ENCODE measurements at places on chromosomes 6 and 20.
A peak's percentile ranks its signal among the peaks of the same experiment; 100 is the strongest.

GRCh38 chr6:71496018-71496721, 207.6 kb downstream of the OGFRL1 start:
- DNase-seq, result no peak

DNA sequence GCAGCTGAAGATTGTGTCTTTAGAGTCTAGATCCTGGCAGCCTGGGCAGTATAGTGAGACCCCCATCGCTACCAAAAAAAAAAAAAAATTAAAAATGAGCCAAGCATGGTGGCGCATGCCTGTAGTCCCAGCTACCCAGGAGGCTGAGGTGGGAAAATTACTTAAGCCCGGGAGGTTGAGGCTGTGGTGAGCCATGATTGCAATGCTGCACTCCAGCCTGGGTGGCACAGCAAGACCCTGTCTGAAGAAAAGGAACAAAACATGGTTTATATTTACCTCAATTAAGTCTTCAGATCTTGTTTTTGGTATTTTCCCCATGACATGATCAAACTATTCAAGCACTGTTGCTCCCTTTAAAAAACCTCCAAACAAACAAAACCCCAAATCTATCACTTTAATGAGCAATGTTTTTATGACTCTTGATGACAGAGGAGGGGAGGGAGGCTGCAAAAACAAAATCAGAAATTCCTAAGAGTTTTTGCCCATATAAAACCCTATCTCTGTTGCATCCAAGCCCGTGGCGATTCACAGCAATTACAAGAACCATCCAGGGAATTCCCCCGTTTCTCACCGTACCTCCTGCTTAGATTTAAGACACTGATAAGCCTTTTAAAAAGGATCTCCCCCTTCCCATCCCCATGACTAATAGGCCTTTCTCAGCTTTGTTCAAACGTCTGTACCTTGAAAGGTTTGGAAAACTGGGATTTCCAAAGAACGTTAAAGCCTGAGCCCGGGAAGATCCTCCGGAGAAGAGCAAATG, 259.9 kb downstream of the BMP7 start:
- DNase-seq, result no peak

DNA sequence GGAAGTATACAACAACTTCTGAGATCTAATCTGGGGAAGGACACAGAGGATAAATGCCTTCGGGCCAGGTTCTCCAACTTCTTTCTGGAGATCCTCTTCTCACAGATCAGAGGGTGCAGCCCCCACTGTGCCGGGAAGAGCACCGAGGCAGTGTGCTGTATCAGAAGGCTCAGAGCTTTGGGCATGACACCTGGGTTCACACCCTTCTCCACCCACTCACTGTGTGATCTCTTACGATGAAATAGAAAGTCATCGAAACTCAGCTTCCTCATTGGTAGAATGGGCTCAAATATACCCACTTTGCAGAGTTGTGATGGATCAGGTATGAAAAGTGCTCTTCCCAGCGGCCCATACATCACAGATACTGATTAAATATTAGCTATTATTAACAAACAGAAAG, 347.5 kb upstream of the SOX4 start:
- no peak for DNase-seq

GRCh38 chr20:50032955-50033666, 50.3 kb downstream of the SNAI1 start:
- no peak for DNase-seq

DNA sequence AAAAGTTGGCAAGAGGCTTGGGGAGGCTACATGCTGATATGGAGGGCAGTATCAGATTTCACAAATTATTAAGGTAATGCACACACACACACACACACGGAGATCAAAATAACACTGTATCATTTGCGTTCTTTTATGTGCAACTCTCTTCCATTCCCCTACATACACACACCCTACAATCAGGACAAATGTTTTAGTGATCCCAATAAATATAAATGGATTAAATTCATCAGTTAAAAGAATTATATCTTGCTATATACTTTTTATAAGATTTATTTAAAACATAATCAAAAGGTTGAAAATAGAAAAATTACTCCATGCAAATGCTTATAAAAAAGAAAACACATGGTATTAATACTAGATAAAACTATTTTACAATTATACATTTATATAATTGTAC, 25.9 kb downstream of the TMX4 start:
- no peak for DNase-seq

DNA sequence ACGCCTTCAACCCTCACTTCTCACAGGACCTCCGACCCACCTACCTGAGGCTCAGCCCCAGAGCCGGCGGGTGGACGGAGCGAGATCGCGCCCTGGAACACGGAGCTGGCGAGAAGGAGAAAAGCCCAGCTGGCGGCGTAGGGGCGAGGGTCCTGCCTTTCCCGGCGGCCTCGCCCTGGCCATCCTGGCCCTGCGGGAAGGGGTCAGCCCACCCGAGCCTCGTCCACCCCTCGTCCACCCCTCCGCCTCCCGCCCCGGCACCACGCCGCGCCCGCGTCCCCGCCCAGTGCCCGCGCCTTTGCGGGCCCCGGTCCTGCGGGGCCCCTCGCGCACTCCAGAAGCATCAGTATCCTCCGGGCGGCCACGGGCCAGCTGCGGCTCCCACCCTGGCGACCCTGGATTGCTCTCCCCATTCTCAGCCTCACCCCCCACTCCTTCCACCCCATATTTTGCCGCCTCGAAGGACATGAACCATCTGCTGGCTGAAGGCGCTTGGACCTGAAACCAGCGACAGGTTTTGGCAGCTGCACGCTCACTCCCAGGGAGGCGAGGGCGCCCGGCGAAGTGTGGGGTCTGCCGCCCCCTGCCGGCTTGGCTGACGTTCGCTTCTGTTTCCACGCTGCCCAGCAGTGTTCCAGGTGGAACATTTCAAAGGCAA, 65.1 kb downstream of the PLG start:
- DNase-seq, result peak; percentile 28

GRCh38 chr6:29759457-29759856, 36.2 kb downstream of the HLA-F start:
- DNase-seq, result no peak

DNA sequence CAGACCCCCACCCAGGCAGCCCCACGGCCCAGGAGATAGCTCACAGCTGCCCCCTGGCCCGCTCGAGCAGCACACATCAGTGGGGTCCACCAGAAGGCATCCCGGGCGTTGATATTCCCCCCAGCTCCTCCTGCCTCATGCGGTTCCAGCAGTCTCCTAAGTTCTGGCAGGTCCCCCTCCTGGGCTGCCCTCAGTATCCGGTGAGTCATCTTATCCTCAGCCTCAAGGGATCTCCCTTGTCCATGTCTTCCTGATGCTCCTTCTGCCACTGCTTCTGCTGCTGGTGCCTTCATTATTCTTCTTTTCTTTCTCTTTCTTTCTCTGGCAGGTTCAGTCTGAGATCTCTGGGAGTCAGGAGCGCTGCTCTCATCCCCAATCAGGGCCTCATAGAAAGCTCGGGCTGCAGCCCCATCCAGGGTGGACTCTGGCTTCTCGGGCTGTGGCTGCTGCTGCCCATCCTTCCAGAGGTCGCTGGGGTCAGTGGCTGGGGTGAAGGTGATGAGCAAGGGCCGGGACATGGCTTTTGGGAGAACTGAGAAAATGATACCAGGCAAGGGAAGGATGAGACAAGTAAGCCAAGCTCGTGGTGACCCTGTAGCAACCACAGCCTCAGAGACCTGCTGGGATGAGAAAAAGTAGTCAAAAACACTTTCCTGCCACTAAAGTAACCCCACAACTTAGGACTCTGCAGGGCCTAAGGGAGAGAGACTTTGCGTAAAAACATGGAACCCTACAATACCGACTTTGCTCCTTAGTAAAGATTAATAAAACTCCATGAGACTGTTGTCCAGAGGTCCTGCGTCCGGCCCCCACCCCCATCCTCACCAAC, 622 bp downstream of the GPANK1 start:
- peak; percentile 52 for DNase-seq

GRCh38 chr6:137864812-137865508, 2.1 kb upstream of the TNFAIP3 start:
- peak; percentile 39 for DNase-seq

GRCh38 chr6:53624502-53624901, 41.1 kb downstream of the KLHL31 start:
- DNase-seq, result no peak

- DNase-seq, result no peak
Measured at GRCh38 chr6:69985180-69985579, 118.8 kb downstream of the COL19A1 start.

- no peak for DNase-seq
Measured at GRCh38 chr6:160379466-160379865, 31.3 kb downstream of the SLC22A3 start.

DNA sequence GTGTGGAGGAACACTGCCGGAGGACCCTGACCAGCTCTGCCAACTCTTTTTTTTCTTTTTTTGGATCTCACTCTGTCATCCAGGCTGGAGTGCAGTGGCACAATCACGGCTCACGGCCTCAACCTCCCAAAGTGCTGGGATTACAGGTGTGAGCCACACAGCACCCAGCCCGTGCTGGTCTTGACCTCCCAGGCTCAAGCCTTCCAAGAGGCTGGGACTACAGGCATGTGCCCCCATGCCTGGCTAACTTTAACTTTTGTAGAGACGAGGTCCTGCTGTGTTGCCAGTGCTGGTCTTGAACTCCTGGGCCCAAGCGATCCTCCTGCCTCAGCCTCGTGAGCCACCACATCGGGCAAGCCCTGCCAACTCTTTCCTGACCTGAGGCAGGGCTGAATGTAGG, 11.2 kb downstream of the GCNT2 start:
- DNase-seq, result no peak

Measured in erythroblast (primary cell).